ENCODE measurements at places on chromosomes 13 and 19.

DNA sequence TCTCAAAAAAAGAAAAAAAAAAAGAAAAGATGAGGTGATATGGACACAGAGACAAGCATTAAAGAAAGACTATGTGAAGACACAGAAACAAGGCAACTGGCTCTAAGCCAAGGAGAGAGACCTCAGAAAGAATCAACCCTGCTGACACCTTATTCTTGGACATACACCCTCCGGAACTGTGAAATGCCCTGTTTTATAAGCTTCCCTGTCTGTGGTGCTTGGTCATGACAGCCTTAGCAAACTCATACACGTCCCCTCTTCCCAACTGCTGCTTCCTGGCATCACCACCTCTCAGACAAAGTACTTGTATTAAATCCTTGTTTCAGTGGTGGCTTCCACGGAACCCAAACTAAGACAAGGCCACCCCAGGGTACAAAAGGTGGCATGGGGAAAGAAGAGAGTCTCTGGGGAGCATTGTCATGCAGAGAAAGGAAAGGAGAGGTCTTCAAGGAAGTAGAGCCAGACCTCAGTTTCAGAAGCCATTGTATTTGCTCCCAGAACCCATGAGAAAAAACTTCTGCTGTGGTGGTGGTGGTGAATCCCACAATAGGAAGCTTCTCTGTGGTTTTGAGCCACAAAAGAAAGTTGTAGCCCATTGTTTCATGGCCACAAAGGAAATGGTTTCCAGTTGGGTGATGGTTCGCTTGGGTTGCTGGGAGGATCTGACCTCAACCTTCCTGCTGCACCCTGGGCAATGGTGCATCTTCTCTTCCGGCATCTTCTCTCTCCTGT lies 16.3 kb upstream of the TSPAN16 start:
- DNase-seq = no peak

DNA sequence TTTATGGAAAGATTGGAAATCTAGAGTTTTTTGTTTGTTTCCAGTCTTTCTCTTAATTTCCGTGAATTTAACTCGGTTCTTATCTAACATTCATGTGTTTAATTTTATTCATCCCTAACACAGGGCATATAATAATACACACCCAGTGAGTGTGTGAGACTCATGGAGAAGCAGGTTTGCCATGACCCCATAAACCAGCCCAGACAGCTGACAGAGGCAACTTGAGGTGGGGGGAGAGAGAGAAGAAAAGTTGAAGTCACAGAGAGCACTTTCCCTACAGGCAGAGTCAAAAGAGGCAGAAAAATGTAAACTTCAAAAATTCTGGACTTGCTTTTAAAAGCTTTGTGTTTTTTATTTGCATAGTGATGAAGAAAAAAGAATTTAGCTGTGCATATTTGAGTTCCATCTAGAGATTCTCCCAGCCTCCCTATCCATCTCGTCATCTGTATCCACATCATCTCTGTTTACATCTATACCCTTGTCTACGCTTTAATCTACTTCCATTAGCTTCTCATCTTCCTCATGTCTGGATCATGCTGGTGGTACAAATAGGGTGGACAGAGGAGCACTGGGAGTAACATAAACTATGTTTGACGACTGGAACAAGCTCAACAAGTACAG lies 60.2 kb downstream of the THSD1 start:
- DNase-seq = no peak

- DNase-seq = no peak
Measured at GRCh38 chr19:42114412-42114811, 17.8 kb downstream of the POU2F2 start.

- no peak for DNase-seq
Measured at GRCh38 chr13:29917650-29918049, 67.2 kb upstream of the UBL3 start.

- peak; percentile 11 for DNase-seq
Measured at GRCh38 chr13:51122868-51123566, 11.9 kb upstream of the C13orf42 start.

DNA sequence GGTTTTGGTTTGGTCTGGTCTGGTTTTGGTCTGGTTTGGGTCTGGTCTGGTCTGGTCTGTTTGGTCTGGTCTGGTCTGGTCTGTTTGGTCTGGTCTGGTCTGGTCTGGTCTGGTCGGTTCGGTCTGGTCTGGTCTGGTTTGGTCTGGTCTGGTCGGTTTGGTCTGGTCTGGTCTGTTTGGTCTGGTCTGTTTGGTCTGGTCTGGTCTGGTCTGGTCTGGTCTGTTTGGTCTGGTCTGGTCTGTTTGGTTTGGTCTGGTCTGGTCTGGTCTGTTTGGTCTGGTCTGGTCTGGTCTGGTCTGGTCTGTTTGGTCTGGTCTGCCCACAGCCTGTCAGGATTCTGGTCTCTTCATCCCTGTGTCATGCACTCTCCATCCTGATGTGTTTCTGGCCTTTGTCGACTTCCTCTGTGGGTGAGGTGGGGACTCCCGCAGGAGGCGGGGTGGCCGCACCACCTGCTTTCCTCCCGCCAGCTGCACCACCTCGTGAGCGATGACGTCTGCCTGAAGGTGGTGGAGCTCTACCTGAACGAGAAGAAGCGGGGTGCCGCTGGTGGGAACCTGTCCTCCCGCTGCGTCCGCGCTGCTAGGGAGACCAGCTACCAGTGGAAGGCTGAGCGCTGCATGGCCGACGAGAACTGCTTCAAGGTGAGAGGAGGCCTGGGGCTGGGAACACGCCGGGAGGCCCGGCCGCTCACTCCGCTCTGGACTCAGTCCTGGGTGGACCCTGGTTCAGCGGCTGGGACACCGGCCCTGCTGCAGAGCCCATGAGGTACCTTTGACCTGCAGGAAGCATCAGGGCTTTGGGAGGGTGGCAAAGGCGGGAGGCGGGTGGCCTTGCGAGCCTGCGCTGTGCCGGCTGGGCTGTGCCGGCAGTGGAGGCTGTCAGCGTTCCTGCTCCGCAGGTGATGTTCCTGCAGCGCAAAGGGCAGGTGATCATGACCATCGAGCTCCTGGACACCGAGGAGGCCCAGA lies 12.9 kb upstream of the F2RL3 start:
- no peak for DNase-seq

- no peak for DNase-seq
Measured at GRCh38 chr19:17543986-17544385, 11.5 kb upstream of the COLGALT1 start.

GRCh38 chr19:55197528-55197927 lies 11.8 kb downstream of the PTPRH start:
- DNase-seq = no peak

DNA sequence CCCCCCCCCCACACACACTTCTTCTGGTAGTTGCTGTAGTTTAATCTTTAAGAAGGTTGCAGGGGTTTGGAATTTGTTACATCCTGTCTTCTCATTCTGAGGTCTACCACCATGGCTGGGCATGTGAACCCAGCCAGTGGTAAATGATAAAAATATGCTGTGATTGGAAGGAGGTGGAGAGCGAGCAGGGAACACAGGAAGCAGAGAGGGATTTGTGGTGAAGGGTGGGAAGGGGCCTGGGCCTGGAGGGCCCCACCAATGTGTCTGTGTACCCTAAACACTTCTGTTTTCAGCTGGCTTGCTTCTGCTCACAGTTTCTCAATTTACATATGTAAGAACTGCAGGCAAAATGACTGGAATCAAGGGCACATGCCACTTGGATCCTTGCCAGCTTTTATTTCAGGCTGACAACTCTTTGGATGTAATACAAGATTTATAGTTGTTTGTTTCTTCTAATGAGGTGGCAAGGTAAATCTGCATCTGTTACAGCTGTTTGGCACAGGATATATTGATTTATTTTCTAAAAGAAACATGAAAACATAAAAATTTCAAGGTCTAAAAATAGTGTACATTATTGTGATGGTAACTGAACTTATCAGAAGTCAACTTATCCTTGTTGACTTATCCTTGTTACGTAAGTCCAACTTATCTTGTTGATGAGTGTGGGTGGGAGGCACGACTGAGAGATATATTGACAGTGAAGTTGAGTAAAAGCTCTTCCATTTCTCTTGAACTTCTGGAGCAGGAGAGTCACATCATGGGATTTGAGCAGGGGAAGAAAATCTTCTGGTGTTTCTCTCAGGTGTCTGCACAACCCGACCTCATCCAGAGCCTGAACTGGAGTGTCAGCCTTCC lies 313.2 kb downstream of the SHISA2 start:
- DNase-seq = no peak
